ENCODE measurements at places on chromosomes 4 and X. TPM values are rescaled to one million over a fixed set of nuclear protein-coding genes. Genes with fewer than 3 reads are reported as not detected.

The TLR1 gene
- 0.22 TPM for total RNA-seq

The RTL3 gene
- total RNA-seq, result 0.15 TPM

The STATH gene
- not detected for total RNA-seq

The SMR3B gene
- not detected for total RNA-seq

The TCEAL3 gene
- total RNA-seq, result 15.9 TPM

The AVPR2 gene
- total RNA-seq, result 0.06 TPM

The FAAH2 gene
- total RNA-seq, result 0.54 TPM

The TMSB15A gene
- total RNA-seq, result 0.81 TPM

The NDST3 gene
- not detected for total RNA-seq

The PKD2 gene
- total RNA-seq, result 27.0 TPM

The IQSEC2 gene
- total RNA-seq, result 45.6 TPM

The CDX4 gene
- total RNA-seq, result not detected

The PDE5A gene
- 0.62 TPM for total RNA-seq

The STOX2 gene
- 2.3 TPM for total RNA-seq

The LPAR4 gene
- total RNA-seq, result not detected

The ODAPH gene
- total RNA-seq, result not detected

The BEX4 gene
- total RNA-seq, result 2.7 TPM

The TKTL2 gene
- total RNA-seq, result not detected

The DDX53 gene
- total RNA-seq, result not detected

The NEUROG2 gene
- 0.03 TPM for total RNA-seq

The SCD5 gene
- 6.2 TPM for total RNA-seq

The JAKMIP1 gene
- total RNA-seq, result not detected

The FAM133A gene
- 0.77 TPM for total RNA-seq

The FAM114A1 gene
- total RNA-seq, result 21.6 TPM

The DMP1 gene
- not detected for total RNA-seq

The CC2D2A gene
- 11.6 TPM for total RNA-seq

The SCML1 gene
- 5.2 TPM for total RNA-seq

The SNCA gene
- 0.07 TPM for total RNA-seq

The HSFX2 gene
- 0.18 TPM for total RNA-seq

The FGA gene
- 18.7 TPM for total RNA-seq

The SMPX gene
- total RNA-seq, result 0.08 TPM

The MAGEC3 gene
- not detected for total RNA-seq

The GPR143 gene
- 0.21 TPM for total RNA-seq

The PDCL2 gene
- total RNA-seq, result not detected

The NWD2 gene
- total RNA-seq, result not detected

The MGARP gene
- total RNA-seq, result 0.79 TPM

The CYBB gene
- total RNA-seq, result 0.03 TPM

The SLC10A7 gene
- total RNA-seq, result 2.6 TPM

The RNF113A gene
- total RNA-seq, result 32.3 TPM

The CLTRN gene
- total RNA-seq, result 0.96 TPM

The MYOZ2 gene
- not detected for total RNA-seq

The FATE1 gene
- 0.17 TPM for total RNA-seq

The RASSF6 gene
- total RNA-seq, result 0.66 TPM

Data from A549 treated with AZD2906 at 1 μM for 4 hours (cell line).